Left hindlimb (tissue), 1 donor: ENCODE measurements at places on chromosomes 5 and 9.

DNA sequence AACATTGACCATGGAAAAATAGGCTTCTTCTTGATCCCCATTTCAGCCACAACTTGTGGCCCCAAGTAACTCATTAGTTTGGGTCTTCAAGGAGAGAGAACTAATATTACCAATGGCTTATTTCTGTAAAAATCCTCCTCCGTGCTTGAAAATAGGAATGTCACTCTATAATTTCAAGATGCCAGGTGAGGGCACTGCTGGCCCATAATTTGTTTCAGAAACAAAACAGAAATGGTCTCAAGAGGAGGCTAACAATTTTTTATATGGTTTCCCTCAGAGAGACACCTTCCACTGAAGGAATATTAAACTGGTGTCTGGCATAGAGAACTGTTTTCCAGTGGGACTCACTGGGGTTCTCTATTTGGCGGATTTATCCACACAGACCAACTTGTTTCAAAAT lies 437.0 kb upstream of the TRPC7 start:
- DNase-seq, result no peak

DNA sequence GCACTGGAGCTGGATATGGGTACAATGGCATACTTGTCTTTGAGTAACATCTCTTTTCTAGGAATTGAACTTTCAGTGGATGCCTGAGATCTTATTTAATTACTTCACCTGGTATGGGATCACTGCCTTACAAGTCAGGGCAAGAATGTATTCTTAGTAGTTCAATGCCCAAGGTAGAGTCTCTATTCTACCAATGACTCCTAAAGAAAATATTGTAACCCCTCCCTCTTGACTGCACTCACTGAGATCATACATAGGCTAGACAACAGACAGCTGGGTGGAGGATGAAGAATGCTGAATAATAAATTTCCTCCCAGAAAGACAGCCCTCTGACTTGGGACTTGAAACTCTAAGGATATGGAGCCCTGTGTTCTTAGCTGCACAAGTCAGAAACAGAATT lies 1216.3 kb upstream of the ACO1 start:
- no peak for DNase-seq

DNA sequence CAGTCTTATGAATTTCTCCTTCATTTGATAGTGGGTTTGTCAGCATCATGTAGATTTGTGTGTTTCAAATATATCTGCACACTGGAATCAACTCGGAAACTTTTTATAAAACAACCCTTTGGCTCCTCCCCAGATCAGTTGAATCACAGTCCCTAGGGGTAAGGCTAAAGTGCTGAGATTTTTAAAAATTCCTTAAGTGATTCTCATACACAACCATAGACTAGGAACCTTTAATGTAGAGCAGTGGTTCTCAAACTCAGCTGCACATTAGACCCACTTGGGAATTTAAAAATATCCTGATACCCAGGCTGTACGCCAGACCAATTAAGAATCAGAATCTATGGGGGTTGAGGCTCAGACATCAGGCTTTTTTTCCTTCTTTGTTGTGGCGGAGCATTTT lies 17.5 kb upstream of the JAK2 start:
- DNase-seq, result no peak

- no peak for DNase-seq
These were observed 358.0 kb downstream of the ENC1 start for GRCh38 chr5:74282490-74282889.

GRCh38 chr5:91373600-91373999 lies 9.5 kb downstream of the ARRDC3 start:
- DNase-seq, result no peak

- DNase-seq, result peak; percentile 50
These were observed 297.9 kb downstream of the EFNA5 start for GRCh38 chr5:107372723-107373450.

DNA sequence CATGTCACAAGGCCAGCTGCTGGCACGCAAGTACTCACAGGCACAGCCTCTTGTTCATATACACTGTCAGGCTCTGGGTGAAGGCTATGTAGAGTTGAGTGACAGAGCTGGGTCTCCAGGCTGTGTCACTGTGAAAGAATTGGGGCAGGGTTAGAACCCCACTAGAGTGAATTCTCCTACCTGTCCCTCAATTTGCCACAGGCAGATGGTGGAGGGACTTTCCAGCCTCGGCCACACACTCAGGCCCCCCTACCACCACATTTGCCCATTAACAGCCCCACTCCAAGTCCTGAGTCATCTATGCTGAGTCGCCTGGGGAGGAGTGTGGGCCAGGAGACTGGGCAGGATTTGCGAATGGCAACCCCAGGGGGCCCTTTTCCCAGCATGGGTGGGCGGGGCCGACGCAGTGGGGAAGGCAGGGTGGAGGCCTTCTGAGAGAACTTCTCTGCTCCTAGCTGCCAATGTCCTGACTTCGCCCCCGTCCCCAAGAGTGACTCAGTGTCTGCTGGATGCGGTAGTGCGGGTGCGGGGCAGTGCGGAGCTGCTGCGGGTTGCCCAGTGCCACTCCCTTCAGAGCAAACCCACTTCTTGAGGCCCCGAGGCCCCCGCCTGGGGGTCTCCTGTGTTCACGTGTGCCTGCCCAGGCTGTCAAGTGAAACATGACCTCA lies 50.3 kb upstream of the PSD2 start:
- peak; percentile 65 for DNase-seq

DNA sequence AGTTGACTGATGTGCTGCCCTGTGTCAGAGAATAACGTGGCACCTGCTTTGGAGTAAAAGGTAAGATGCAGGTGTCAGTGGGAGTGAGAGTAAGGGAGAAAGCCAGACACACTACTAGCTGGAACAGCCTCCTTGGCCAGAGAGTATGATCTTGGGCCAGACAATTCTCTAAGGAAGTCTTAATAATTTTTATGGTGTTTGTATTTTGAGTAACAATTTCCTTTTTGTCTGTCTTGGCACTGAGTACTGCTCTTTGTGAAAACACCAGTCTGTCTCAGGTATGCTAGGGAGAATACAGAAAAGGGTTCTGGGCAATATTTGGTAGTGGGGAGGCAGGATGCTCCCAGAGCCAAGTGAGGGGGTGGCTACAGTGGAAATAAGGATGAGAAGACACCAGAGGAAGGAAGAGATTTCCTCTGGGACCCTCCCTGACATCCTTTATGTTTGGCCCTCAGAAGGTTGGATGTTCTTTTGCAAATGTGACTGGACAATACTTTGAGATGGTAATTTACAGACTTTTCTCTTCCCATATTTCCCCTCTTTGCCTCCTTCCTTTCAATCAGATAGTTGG lies 20.6 kb upstream of the PRDM6 start:
- DNase-seq, result no peak

DNA sequence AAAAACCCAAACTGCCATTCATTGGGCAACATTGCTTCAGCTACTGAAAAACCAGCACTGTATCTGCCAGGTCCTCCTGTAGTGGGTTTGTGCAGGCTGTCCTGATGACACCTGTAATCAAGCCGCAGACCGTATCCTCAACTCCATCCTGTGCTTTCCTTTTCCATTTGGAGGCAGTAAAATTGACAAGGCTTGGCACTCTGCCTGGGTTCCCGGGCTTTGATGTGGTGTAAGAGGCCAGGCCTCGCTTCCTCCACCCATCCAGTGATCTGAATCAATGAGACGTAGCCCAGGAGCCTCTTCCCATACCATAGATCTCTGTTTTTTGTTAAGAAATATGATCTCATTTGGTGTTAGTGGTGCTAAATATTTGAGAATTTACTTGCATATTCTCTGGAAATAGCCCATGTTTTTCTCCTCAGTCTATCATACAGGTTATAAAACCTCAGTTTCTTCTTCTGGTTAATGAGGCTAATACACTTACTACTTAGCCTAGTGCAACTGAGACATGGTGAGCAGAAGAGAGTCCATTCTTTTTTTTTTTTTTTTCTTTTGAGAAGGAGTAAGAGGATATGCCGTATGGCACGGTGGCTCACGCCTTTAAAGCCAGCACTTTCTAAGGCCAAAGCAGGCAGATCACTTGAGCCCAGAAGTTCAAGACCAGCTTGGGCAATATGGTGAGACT lies 34.8 kb downstream of the LSM11 start:
- no peak for DNase-seq

DNA sequence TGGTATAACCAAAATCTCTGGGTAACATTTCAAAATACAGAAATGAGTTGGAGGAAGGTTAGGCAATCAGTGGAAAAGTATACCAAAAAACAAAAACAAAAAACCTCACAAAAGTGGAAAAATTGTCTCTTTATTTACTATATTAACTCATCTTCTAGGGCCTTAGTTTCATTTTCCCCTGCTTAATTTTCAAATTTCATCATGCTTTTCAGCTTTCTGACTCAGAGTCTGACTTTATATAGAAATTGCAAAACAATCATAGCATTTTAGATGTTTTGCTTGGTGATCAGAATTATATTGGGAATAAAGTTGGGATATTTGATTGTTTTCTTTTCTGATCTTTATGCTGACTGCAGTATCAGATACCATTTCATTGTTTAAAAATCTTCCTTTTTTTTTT lies 257.0 kb upstream of the PRR16 start:
- no peak for DNase-seq

GRCh38 chr9:11551106-11551505 lies 938.3 kb upstream of the PTPRD start:
- DNase-seq, result no peak

GRCh38 chr5:165775111-165775510 lies 2269.7 kb downstream of the MAT2B start:
- DNase-seq, result no peak

DNA sequence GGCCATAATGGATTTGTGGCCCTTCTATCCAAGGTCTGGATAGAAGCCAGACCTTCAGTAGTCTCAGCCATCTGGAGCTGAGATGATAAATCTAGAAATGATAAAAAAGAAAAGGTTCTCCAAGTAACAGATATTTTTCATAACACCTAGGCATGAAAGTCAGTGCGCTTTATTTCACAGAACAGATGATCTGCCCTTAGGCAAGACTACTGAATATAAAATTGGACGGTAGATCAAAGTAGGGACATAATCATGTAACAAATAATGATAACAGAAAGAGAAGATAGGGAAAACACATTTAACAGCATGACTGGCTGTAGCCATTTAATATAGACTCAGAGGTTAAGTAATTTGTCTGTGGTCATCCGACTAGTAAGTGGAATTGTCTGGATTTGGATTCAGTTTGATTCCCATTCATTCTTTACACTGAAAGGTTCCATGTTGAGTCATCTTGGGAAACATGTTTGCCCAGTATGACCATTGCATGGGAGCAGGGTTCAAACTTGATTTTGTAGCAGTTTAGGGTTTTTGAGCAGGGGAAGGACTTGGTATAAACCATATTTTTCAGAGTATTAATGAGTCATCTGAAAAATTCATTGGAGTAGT lies 4.1 kb upstream of the CAVIN4 start:
- DNase-seq, result no peak

DNA sequence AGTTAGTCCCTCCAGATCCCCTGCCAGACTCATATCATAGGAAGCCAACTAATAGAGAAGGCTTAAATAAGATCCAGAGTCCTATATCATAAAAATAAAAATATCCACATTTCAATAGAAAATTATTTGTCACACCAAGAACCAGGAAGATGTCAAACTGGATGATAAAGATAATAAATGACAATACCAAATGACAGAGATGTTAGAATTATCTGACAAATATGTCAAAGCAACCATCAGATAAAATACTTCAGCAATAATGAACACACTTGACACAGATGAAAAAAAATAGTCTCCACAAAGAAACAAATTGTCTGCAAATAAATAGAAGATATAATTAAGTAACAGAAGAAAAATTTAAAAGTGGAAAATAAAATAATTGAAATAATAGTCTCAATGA lies 300.7 kb upstream of the FTMT start:
- no peak for DNase-seq

DNA sequence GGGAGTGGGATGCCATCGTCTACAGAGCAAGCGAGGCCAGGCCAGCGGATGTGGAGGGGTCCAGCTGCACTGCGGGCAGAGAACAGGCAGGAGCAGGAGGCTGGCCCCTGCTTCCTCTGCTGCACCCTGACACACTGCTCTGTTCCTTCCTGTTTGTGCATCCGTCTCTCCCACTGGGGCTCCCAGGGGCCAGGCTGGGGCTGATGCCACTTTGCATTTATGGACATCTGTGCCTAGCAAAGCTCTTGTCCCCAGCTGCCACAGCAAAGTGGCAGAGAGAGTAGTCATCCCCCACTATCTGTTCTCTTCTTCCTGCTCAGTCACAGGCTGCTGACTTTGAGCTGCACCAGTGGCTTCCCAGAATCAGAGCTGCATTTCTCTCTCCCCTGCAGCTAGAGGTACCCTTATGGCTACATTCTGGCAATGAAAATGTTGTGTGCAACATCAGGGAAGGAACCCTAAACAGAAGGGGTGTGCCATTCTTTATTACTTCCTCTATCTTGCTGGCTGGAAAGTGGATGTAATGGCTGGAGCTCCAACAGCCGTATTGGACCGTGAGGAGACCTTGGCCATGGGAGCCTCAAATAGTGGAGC lies 4.2 kb upstream of the NINJ1 start:
- DNase-seq, result no peak

DNA sequence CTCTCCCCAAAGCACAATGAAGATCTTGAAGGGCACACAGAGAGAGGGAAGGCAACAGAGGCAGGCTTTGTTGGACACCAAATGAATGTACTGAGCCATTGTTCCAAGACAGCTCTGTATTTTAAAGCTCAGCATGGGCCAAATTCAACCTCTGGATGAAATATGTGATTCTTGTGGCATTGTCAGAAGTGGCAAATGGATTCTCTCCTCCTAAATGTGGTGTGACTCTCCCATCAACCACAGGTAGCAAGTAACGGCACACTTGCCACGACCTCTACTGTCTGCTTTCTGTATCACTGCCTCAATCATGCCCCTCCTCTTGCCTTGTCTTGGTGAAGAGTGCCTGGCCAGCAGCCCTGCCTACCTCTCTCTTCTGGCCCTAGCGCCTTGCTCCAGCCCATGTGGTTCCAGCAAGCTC lies 6.1 kb upstream of the MOB3B start:
- DNase-seq, result no peak

- DNase-seq, result no peak
These were observed 77.7 kb downstream of the EFNA5 start for GRCh38 chr5:107593009-107593408.

GRCh38 chr5:175689147-175689991 lies 31.5 kb downstream of the HRH2 start:
- no peak for DNase-seq

DNA sequence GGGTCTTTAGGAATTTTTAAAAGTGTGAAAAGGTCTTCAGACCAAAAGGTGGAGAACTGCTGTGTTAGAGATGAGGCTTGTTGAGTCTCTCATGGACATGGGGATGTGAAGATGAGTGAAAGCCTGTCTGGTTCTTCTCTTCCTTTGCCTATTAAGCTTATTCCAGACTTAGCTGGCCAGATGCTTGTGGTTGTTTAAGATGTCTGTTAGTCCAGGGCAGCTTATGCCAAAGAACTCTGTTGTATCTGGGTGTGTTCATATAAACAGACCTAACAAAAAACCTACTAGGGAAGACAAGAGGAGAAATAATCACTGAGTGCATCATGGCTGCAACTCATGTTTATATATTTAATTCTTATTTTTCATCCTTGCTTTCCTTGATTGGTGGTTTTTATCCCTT lies 57.5 kb upstream of the NCS1 start:
- DNase-seq, result no peak
